Muscle of leg (tissue), 16 donors: ENCODE measurements at places on chromosomes 5 and 9. TPM values are rescaled to one million over a fixed set of nuclear protein-coding genes. Genes with fewer than 3 reads are reported as not detected.

TMEM267 gene
- polyA plus RNA-seq = 8.2 TPM

DMRTA1 gene
- polyA plus RNA-seq = not detected

DNA sequence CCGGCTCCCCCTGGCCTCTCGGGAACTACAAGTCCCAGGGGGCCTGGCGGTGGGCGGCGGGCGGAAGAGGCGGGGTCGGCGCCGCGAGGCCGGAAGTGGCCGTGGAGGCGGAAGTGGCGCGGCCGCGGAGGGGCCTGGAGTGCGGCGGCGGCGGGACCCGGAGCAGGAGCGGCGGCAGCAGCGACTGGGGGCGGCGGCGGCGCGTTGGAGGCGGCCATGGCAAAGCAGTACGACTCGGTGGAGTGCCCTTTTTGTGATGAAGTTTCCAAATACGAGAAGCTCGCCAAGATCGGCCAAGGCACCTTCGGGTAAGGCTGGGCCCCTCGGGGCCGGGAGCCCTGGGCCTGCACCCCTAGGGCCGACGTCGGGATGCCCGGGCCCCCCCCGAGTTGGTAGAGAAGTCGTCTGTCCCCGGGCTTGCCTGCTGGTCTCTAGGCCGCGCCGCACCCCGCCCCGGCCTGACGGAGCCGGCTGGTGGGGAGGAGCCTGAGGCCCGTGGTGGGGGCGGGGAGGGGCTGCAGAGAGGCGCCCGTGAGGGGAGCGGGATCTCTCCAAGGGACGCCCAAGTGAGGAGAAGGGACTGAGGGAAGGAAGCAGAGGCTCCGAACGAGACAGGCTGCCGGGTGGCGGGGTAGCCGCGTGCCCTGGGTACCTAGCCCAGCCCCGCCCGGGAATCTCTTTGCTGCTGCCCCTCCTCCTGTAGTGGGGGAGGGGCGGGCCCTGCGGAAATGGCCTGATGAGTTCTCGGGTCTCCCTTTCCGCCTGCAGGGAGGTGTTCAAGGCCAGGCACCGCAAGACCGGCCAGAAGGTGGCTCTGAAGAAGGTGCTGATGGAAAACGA is at the start of gene CDK9:
Gene CDK9, plus strand, starts transcription at position 102 of the 840 bp plus-strand sequence. Its CDS starts 115 bp downstream, at position 217.
- peak; percentile 96 for DNase-seq
- H3K27me3 ChIP-seq = no peaks in the 10 kb centered on the region
- H3K4me3 ChIP-seq = peak within 1 kb of the TSS; percentile 99
- H3K27ac ChIP-seq = peak within 1 kb of the TSS; percentile 95
- peaks cover 42% of the 10 kb centered on the region for H3K36me3 ChIP-seq

GRCh38 chr9:31119890-31120454 is 1264.5 kb upstream of the ACO1 start:
- H3K27me3 ChIP-seq = no peaks in the 10 kb centered on the region
- H3K4me1 ChIP-seq = no peaks in the 10 kb centered on the region
- DNase-seq = peak; percentile 25

ZNF474 gene
- polyA plus RNA-seq = 2.2 TPM

DNA sequence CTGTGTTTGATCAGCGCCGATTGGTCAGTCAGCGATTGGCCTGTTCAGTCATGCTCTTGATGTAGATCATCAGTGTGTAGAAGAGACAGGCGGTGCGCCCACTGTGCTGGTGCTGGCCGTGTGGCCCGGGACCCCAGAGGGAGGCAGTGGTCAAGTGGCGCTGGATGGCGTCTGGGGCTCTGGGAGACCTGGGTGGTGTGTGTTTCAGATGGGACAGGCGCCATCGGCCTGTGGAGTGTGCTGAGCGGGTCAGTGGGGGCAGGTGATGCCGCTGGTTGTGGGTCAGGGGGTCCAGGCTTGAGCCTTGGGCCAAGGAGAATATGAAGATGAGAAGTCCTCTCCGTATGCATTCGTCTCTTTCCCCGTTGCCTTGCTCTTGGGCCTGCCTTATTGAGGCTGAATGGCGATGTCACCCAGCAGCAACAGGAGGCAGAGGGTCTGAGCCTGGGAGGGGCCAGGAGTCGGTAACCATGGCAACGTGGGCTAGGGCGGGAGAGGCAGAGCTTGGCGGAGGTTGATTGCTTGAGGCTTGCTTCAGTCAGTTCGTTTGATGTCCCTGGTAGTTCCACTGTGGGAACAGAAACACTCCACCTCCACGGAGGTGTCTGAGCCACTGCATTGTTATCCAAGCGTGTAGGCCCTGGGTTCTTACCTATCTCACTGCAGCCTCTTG is 117.8 kb upstream of the CACNA1B start:
- H3K4me3 ChIP-seq = no peak overlapping the region
- peaks cover 6% of the 10 kb centered on the region for H3K4me1 ChIP-seq
- H3K27me3 ChIP-seq = no peaks in the 10 kb centered on the region
- no peak for DNase-seq
